ENCODE measurements at places on chromosomes 2 and 18.

GRCh38 chr18:79387214-79387613, 8.5 kb upstream of the NFATC1 start:
- DNase-seq: no peak

DNA sequence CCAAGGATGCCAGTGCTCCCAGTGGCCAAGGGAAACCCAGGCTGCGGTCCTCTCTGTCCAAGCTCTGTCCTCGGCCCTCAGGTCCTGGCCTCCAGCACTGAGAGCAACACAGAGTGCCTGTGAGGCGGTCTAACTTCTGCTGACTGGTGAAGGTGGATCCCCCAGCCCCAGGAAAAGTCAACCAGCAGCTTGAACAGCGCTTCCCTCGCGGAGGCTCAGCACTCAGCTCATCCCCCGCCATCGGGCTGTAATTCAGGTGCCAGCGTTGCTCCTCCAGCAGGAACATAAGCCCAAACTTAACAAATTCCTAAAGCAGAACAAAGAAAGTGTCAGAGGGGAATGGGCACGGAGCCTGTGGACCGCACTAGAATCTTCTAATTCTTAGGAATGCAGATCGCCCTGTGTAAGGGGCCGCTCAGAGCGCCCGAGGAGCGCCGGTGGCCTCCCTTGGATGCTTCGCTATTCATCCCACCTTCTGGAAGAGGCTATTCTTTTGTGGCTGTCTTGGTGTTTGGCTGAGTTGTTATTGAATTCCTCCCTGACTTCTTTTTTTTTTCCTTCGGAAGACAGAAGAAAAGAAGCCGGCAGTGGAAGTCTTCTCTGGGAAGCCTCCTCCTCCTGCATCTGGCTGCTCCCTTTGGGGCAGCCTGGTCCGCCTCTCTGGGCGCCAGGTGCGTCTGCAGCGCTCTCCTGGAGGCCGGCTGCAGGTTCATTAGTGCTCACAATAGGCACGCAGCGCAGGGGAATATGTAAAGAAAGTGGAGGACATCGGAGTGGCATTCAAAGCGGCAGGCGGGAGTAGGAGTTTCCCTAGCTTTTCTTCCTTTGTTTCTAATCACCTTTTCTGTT, 905.6 kb downstream of the TSN start:
- DNase-seq: no peak

GRCh38 chr18:70372450-70373041, 83.7 kb downstream of the SOCS6 start:
- DNase-seq: no peak

GRCh38 chr18:6355789-6356589, 58.7 kb downstream of the L3MBTL4 start:
- DNase-seq: no peak

GRCh38 chr2:32715391-32715841, 87.6 kb downstream of the TTC27 start:
- no peak for DNase-seq

DNA sequence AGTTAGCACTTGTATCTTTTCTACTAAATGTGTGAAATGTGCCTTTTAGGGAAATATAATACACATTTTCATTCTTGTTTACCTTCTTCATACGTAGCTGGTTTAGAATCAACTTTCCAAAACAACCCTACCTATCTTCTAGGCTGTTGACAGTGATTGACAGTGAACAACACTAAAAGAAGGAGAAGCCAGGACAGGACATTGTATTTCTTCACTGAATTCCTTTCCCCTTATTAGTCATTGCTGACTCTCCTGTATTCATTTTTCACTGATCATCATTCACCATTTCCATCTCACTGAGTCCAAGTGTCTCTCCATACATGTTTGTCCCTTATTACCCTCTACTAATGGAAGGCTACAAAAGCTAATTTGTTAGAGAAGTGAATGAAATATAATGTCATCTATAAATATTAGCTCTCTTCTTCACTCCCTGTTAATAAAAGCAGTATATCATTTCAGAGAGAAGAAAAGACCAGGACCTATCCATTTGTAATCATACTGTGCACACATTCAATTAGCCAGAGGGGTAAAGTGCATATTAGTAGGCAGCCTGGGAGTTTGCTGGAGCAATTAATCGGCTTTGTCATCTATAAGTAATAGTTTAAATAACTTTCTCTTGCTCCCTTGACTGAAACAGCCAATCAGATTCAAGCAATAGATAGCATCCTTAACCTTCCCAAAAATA, 192.5 kb upstream of the FOSL2 start:
- no peak for DNase-seq

- no peak for DNase-seq
Measured at GRCh38 chr2:198757069-198757468, 700.7 kb downstream of the SATB2 start.

DNA sequence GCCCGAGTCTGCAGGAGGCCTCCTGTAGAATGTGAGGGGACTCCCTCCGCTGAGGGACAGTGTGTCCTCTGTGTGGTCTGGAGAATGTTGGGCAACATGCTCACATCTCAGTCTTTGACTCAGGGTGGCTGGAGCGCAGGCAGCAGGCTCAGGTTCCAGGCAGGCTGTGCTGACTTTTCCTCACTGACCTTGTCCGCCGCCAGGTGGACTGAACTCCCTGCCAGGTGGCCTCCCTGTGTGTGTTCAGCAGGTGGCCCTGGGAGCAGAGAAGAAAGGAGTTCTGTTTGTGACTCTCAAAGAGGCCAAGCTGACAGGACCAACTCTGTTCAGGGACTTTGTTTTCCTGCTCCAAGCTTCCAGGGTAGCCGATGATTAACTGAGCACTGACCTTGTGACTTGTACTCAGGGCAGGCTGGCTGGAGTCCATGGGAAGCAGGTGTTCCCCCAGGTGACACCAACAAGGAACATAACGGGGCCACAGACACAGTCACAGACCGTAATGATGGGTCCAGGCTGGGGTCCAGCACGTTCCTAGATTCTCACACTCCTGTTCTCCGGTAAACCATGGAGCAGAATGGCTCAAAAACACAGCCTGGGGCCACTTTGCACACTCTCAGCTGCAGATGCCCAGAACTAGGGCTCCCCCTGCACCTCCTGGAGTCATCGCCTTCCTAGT, 439.8 kb downstream of the RNF144A start:
- DNase-seq: no peak

GRCh38 chr2:202723746-202724145, 89.0 kb downstream of the FAM117B start:
- DNase-seq: no peak

DNA sequence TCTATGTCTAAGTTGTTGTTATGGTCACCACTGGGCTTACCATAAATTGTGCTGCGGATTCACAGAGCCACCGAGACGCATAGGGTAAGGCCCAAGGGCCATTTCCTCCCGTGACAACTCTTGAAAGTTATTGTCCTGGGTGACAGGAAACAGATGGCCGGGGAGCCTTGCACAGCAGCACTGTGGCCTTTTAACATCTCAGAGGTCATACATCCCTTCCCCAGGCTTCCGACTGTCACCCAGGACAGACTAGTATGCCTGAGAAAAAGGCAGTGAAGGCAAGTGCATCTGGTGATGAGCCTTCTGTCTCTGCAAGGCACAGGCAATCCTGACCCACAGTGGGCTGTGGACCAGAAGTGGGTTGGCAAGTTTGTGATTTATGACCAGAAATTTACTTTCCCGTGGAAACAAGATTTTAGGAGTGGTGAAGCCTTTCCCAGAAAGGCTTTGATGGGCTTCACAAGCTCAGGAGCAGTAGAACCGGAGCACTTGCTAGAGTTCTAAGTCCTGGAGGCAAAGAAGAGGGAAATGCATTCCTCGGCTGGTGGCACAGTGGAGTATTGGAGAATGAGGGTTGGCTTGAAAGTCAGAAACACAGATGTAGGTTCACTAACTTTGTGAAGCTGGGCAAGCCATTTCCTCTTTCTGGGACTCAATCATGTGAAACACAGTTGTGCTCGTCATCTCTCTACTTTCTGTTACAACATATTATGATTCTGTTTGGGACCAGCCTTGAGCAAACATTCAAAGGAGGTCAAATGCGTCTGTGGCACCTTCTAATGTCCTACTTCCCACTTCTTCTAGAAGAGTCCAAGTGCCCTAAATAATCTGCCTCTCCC, 2.0 kb upstream of the CAPN14 start:
- DNase-seq: no peak
